ENCODE measurements at places on chromosomes 2 and 18. TPM values are rescaled to one million over a fixed set of nuclear protein-coding genes. Genes with fewer than 3 reads are reported as not detected.

- no peak for DNase-seq
Measured at GRCh38 chr2:26740890-26741302, 23.2 kb upstream of the SLC35F6 start.

DNA sequence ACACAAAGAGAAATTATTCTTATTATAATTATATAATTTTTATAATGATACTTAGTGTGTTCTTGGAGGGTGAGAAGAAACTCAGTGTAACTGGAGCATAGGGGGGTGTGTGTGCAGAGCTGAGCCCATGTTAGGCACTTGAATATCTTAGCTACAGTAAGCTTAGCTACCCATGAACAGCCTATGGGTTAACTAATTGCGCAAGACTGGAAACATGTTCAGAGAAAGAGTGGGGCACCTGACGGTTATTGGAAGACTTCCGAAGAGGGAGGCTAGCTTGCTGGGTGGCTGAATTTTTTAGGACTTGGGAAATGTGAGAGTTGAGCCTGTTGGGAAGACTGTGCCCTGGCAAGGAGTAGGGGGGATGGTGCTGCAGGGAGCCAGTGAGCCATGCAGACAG, 229.2 kb downstream of the SLC4A3 start:
- DNase-seq: no peak

GRCh38 chr2:88188748-88189147, 18.6 kb downstream of the THNSL2 start:
- DNase-seq: no peak

DNA sequence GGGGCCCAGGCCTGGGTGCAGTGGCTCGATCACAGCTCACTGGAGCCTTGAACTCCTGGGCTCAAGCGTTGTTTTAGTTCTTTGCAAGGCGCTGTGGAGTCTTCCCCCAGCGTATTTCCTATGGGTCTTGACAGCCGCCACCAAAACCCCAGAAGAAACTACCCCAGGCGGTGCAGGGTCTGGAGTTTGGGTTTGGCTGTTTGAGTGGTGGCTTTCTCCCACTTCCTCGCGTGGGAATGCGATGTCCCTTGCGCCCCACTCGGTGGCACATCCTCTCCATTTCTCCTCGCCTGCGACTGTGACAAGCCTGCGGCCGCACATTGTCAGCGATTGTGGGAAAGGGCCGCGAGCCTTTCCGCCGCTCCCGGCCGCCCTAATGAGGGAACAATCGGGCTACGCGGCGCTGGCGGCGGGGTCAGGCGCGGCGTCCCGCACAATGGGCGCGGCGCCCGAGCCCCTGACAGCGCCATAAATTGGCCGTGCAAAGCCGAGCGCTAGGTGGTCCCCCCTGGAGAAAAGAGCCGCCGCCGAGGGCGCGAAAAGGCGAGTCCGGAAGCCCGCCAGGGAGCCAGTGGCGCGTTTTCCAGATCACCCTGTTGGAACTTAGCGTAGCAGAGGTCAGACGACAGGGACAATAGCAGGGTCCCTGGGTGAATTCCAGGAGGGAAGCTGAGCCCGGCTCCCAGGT, 194.9 kb upstream of the POU3F3 start:
- no peak for DNase-seq

The M1AP gene
- not detected for total RNA-seq

DNA sequence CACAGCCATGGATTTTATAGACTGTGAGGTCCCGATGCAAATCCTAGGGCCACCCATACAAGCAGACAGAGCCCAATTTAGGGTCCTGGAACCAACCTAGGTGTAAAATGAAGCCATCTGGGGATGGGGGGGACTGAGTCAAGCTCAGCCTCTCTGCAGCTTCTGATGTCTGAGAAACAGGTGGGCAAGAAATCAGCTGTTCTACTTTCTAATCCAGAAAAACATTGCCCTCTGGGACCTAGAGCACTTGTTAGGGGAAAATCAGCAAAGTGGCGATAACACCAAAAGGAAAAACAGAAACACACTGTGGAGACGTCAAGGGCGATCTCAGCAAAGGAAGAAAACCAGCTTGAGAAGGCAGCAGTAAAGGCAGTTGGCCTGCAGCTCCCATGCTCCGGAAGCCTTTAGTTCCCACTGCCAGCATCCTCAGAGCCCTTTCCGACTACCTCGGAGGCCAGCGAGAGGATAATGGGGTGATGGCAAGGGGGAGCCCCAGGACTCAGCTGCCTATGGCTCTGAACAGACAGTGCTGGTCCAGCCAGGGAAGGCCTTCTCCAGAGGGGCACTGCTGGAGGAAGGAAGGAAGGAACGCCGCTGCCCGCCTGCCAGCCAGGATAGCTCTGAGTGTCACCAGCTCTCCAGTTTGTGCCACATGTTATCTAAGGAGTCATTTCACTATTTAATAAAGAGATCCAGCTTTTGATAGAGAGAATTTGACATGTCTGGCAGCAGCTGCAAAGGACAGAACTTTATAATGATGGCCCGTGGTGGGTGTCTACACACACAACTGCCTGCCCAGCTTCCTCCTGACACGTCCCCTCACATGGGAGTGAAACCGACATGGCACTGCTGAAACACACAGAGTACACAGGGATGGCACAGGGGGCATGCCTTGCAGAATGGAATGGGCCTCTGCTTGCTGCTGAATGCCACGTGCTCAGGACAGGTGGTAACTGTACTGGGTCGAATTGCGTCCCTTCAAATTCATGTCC, 37.7 kb downstream of the HS1BP3 start:
- no peak for DNase-seq

Measured in G401 (cell line).